ENCODE measurements at places on chromosomes 11 and 22.

DNA sequence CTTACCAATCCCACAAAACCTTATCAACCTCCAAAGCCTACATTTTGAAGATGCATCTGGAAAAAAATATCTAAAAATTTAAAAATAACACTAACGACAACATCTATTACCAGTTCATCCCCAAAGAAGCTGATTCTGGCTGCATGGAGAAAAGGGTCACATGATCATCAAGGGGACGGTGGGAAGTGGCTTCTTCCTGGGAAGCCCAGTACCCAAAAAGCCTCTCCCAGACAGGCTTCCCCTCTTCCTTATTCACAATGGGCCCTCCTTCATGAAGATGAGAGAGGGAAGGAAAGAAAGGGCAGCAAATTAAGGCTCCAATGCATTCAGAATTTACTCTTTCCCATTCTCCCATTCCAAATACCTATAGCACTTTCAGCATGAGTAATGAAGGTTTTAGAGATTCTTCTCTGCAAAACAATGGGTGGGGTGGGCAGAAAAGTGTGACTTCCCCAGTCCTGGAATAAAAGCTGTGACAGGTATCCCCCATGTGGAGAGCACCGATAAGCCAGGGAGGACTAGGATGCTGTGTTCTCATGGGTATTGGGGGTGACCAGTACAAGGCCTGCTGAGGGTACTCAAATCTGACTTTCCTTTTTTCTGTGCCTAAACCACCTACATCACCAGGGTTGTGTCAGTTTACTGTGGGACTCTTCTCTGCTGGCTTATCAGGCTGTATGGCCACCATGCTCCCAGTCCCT lies 88.2 kb downstream of the SIK3 start:
- no peak for DNase-seq

- DNase-seq, result no peak
These were observed 51.6 kb downstream of the SHANK2 start for GRCh38 chr11:71200761-71201160.

GRCh38 chr11:2290351-2290841 lies 11.3 kb downstream of the C11orf21 start:
- DNase-seq, result peak; percentile 34

DNA sequence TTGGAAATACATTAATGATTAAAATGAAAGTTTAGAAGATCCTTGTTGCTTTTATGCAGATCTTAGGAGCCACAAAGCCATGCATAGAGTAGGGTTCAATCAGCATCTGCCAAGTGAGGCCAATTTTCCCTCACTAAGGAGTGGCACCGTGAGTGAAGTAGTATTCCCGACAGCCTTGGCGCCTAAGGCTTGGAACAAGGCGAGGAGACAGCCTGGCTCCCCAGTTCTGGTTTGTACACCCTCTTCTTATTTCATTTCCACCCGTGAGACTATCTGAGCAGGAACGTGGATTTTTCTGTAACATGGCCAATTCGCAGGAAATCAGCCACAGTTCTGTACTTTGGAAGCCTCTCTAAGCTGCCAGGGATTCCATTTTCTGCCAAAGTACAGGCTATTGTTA lies 22.6 kb downstream of the FADS2 start:
- no peak for DNase-seq

DNA sequence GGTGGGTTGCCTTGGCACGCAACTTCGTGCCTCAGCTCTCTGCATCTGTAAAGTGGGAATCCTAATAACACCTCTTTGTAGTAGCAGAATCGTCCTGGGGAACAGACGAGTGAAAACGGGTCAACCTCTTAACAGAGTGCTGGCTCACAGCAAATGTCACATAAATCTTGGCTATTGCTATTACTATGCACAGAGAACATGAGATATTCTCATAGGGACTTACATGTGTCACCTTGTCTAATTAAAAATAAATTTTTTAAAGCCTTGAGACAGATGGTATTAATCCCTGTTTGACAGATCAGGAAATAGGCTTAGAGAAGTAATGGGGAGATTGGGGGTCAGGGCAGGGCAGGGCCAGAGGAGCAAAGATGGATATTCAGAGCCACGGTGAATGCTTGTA lies 44.3 kb upstream of the IGSF9B start:
- no peak for DNase-seq

Data from MG63 (cell line).